ENCODE measurements at places on chromosomes 6 and 20.

DNA sequence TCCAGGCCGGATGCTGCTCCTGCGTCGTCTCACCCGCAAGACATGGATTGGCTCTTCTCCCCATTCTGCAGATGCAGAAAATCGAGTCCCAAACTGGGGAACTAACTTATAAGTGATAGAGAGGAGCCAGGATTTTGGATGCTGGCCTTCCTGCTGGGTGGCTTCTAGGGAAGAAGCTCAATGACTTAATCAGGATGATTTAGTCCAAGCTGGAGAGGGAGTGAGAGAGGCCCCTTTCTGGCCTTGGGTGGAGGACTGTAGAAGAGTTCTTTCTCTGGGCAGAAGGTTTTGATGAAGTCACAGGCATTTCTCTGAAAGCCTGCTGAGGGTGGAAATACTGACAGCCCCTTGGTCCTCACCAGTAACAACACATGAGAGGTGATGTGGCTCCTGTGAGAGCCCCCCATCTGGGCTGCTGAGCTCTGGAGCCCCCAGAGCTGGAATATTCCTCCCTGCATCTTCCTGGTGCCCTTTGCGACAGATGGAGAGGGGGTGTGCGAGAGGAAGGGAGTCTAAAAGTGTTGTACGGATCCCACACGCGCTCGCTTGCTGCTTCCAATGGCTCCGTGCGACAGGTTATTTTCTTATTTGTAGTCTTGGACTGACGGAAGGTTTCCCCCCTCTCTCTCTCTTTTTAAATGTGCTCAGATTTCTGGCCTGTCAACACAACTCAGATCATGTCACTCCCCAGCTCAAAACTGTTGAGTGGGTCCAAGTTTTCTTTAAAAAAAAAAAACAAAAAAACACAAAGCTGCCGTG is 3.5 kb downstream of the SIRPA start:
- peak; percentile 42 for DNase-seq

- DNase-seq = no peak
Measured at GRCh38 chr20:60676011-60676410, 576.0 kb upstream of the CDH4 start.

DNA sequence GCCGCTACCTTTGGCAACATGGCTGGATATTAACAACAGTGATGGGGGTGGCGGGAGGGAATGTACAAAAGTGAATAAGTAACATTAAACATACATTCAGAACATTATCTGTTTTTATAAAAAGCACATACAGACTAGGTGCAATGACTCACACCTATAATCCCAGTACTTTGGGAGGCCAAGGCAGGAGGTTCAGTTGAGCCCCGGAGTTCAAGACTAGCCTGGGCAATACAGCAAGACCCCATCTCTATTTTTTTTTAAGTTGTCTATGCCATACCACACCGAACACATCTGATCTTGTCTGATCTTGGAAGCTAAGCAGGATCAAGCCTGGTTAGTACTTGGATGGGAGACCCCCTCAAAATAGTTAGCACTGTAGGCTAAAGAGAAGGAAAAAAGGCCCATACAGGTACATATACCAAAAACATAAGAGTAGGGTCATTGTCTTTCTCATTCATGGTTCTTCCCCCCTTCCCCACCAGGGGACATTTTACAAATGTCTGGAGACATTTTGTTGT is 1.7 kb upstream of the HCK start:
- no peak for DNase-seq

GRCh38 chr6:45350186-45350710 is 22.1 kb downstream of the RUNX2 start:
- no peak for DNase-seq

- DNase-seq = no peak
Measured at GRCh38 chr6:44795326-44795725, 407.8 kb downstream of the CDC5L start.

GRCh38 chr20:24148372-24148771 is 159.8 kb upstream of the GGTLC1 start:
- no peak for DNase-seq

- DNase-seq = peak; percentile 69
Measured at GRCh38 chr20:14197097-14197496, 140.3 kb downstream of the FLRT3 start.

DNA sequence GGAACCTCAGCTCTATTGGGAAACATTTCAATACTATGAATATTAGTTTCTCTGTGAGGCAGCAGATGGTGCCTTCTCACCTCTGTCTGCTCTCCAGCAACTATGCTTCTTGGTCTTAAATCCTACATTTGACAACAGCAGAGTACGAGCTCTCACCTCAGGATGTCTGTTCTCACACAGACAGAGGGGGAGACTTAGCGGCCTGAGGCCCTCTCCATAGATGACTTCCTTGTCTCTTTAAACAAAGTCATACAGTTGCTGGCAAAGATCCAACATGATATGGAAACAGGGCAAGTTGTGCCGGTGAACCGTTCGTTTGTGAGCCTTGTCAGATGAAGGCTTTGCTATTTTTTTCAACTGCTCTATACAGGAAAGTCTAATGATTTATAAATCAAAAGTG is 43.7 kb upstream of the GABRR1 start:
- no peak for DNase-seq

DNA sequence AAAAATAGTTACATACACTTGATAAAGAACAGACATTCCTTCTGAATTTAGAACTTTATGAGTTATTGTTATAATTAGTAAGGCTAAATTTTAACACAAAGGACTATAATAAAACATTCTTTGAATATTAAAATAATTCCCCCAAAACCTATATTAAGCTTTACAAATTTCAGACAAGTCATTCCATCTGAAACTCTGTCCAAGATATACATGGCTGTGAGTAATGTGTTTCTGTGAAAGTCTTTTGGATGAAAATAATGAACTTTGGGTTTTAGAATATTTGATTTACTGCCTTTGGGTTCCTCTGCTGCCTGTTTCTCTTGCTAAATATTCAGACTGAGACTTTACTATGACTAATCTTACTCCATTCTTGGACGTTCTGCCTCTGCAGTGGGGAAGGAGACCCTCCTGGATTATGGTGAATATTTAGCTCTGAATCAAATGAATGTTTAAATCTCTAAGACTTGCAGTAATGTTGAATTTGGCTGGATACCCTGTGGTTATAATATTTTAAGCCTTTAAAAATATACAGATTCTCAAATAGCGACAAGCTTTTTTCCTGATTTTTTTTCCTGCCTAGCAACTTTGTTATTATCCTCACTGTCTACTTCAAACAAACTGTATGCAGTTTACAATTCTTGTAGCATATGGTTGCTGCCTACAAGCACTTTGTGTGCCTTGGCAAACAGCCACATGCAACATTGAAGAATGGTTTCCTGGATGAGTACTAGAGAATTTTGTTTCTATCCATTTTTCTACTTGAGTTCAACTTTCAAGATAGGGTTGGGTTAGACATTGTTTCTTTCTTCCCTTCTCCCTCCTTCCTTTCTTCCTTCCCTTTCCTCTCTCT is 51.4 kb downstream of the TXLNB start:
- DNase-seq = peak; percentile 41

DNA sequence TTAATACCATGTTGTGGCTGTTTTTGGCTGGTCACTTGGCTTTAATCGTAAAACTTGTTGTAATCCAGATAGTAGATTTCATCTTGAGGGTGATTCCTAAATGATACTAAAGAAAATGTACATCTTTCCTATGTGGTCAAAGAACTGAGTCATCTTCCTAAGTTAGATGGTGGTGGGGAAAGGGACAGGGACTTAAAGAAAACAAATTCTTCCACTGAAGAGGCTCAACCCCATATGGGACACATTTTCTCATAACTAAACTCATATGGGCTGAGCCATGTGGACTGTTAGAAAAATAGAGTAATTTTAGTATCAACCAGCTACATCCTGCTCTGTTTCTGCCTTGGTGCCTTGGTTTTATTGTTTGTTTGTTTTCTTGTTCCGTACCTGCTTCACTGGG is 155.8 kb downstream of the TSHZ2 start:
- no peak for DNase-seq

- DNase-seq = no peak
Measured at GRCh38 chr20:45944965-45945677, 10.6 kb downstream of the PCIF1 start.

DNA sequence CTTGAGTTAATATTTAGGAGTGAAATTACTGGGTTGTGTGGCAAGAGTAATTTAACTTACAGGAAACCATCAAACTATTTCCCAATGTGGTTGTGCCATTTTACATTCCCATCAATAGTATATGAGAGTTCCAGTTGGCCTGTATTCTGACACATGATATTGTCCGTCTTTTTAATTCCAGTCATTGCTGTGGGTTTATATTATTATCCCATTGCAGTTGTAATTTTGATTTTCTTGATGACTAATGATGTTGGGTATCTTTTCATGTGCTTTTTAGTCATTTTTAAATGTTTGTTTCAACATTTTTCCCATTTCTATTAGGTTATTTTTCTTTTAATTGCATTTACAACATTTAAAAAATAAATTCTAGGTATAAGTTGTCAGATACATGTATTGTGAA is 614.0 kb downstream of the UTRN start:
- peak; percentile 43 for DNase-seq

All from AG08395 (cell line).